ENCODE measurements at places on chromosomes 11 and 22. TPM values are rescaled to one million over a fixed set of nuclear protein-coding genes. Genes with fewer than 3 reads are reported as not detected.

DNA sequence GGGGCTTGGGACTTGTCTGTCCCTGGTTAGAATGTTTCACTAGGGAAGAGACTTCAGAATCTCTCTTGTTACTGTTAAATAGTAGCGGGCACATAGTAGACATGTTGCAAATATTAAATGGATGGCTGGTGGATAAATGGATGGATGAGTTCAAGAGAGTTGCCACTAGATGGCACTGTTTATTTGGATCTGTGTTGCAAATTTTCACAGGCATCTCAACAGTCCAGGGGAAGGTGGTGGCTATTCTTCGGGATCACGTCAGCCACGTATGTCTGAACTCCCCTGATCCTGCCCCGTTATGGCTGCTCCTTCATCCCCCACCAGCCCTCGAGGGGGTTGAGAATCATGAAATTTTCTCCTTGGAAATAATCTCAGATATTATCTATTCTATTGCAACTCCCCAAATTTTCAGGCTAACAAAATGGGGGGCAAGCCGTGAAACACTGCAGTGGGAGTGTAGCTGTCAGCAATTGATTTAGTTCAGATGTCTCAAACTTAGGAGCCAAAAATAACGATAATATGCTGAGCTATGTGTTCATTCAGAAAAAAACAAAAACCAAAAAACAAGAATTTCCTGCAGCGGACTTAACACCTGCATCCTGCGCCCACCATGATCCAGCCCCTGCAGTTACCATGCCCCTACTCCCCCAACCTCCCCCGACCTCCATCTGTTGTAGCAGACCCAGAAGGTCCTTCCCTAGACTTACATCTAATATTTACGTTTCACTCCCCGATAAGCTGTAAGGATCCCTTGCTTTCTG, 29.1 kb upstream of the BIRC3 start:
- DNase-seq, result peak; percentile 73

Gene NAALAD2
- polyA plus RNA-seq, result 28.6 TPM

Gene KCNJ1
- 91.8 TPM for polyA plus RNA-seq

Gene SNX32
- polyA plus RNA-seq, result 2.1 TPM

Gene LRRC75B
- 45.7 TPM for polyA plus RNA-seq

DNA sequence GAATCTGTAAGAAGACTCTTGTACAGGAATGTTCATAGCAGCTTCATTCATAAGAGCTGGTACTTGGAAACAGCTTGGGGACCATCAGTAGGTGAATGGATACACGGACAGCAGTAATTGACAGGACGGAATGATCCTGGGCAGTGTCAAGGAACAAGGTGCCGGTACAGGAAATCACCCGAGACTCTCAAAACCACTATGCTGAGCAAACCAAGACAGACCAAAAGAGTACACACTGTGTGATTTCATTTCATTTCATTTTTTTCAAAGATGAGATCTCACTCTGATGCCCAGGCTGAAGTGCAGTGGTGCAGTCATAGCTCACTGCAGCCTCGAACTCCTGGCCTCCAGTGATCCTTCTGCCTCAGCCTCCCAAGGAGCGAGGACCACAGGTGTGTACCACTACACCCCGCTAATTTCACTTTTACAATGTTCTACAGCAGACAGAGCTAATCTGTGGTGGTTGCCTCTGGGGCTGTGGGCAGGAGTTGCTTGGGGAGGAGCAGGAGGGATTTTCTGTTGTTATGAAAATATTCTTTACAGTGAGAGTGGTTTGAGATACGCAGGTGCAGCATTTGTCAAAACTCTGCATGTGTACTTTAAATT, 15.6 kb downstream of the PARVB start:
- no peak for DNase-seq

DNA sequence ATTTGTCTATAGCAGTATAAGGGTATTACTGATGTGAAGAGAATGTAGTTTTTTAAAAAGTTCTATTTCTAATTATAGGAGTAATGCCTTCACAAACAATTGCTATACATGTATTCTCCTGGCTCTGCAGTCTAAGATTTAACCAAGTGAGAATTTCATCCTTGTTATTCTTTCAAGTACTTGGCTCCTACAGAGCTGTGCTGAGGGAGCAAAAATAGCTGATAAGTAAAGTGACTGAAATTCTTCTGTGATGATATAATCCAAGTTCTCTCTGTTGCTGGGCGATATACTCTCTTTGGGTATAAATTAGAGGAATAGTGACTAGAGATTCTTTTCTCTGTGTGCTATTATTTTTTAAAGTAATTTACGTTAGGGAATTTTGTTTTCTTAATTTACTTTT, 68.0 kb downstream of the PGR start:
- no peak for DNase-seq

Gene SYT12
- polyA plus RNA-seq, result 0.16 TPM

All from renal pelvis (tissue), 12 donors.